ENCODE measurements at places on chromosomes 4 and X.

DNA sequence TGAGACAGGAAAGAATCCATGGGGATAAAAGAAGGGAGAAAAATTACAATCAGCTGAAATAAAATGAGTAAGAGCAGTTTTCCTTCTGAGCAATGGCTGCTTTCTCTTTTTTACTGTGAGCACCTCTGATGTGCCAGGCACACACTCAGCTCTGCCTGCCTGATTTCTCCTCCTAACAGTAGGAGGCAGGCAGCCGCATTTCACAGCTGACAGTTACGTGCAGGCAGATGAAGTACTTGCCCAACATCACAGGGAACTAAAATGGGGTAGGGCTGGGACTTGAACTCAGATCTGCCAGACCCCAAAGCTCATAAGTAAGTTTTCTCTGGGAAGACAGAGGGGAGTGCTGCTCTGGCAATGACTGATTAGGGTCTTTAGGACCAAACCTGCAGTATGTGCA, 54.6 kb downstream of the C4orf50 start:
- DNase-seq: no peak

DNA sequence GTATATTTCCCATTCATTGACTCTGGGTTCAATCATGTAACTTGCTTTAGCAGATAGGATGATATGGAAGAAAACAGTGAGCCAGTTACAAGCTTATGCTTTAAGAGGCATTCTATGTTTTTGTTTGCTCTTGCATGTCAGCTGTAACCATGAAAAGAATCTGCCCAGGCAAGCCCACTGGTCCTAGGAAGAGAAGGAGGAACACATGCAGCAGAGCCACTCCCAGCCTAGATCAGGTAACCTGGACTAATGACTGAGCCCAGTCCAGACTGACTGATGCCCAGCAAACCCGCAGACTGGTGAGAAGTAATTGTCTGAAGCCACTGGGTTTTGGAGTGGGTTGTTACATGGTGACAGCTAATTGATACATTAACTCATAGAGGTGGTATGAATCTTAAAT, 167.9 kb downstream of the COL4A6 start:
- no peak for DNase-seq

DNA sequence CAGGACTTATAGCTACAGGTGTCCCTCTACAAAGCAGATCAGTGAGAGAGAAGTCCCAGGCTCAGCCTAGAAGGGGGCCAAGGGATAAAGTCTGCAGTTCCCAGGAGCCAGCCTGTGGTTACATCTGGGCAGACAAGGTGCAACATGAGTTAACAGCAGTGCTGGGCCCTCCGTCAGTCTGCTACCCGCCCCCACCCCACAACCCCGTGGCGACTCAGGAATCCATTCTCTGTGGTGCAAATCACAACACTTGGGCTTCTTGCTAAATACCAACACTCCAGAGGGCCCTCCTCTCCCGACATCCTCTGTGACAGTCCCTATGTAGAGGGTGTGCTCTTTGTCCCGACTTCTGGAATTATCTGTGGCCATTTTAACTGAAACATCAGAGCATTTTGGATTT, 13.8 kb downstream of the GPM6B start:
- DNase-seq: no peak

GRCh38 chr4:99403380-99404184, 31.6 kb downstream of the ADH7 start:
- no peak for DNase-seq

DNA sequence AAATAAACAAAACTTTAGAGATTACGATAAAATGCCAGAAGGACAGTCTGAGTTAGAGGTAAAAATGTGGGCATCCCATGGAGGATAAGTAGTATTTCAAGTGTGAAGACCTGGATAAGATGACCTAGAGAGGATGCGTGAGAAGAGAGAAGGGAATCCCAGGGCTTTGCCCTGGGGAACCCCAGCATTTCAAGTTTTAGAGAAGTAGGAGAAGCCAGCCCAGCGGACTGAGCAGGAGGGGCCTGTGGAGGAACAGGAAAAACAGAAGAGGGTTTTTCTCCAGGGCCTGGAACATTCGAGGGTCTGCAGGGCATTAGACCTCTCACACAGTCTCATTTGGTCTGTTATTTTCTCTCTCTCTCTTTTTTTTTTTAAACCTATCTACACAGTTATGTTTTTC, 2.9 kb upstream of the CFP start:
- DNase-seq: no peak

GRCh38 chrX:100408713-100409609, 1.1 kb downstream of the PCDH19 start:
- no peak for DNase-seq

- DNase-seq: no peak
Observed at GRCh38 chr4:32929796-32930699, 2209.9 kb downstream of the PCDH7 start.

Measured in RCC 7860 (cell line).